GM20000 (cell line): ENCODE measurements at places on chromosomes 5 and 9.

GRCh38 chr5:160694896-160695295 is 157.1 kb downstream of the ATP10B start:
- no peak for DNase-seq

GRCh38 chr9:136847088-136847825 is 2.0 kb upstream of the PHPT1 start:
- peak; percentile 79 for DNase-seq

DNA sequence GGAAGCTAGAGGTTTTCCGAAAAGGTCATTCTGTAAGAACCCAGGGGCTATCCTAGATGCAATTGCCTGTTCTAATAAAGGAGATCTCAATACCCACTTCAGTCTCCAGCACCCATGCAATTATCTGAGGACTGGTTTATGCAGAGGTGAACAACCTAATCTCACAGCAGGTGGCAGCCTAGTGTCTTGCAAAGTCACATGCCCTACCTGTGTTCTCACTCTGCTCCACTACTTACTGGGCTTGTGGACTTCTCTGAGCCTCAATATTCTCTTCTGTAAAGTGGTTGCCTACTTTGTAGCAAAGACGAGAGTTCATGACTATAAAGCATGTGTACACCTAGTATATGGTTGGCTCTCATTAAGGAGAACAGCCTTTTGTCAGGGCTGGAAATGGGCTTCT is 21.0 kb upstream of the ALDH1B1 start:
- peak; percentile 75 for DNase-seq

- no peak for DNase-seq
Measured at GRCh38 chr5:61308712-61309111, 23.3 kb upstream of the ZSWIM6 start.

DNA sequence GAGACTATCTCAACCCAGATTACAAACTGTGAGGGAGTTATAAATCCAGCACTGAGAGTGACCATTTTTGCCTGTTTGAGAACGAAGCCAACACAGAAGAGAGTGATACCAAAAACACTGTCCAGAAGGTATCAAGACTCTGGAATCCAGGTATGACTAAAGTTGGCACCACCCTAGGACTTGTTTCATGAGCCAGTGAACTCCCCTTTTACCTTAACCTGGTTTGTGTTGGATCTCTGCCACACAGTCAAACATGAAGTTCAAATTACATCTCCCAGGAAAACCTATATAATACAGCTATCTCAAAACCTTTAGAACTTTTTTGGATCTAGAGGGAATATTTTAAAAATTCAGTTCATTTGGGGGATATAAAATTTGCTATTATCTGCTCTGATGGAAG is 11.4 kb downstream of the ZBTB5 start:
- no peak for DNase-seq

GRCh38 chr5:176741561-176742211 is 68.7 kb upstream of the UNC5A start:
- DNase-seq = no peak

- DNase-seq = no peak
Measured at GRCh38 chr5:149666212-149666852, 63.8 kb upstream of the PPARGC1B start.
